ENCODE measurements at places on chromosomes 1 and 21. TPM values are rescaled to one million over a fixed set of nuclear protein-coding genes. Genes with fewer than 3 reads are reported as not detected.

- DNase-seq = no peak
Observed at GRCh38 chr1:229454056-229454455, 20.2 kb upstream of the ACTA1 start.

Gene E2F2
- 1.2 TPM for total RNA-seq

Gene PFKFB2
- 9.4 TPM for total RNA-seq

Gene FMN2
- 60.7 TPM for total RNA-seq

Gene TP73
- total RNA-seq = 0.41 TPM

All from frontal cortex (tissue), 4 donors.